NCI-H1105 (cell line): ENCODE measurements at places on chromosomes 4 and X.

GRCh38 chr4:153517159-153517558 is 51.0 kb downstream of the TMEM131L start:
- no peak for DNase-seq

GRCh38 chrX:54991706-54992105 is 2.3 kb downstream of the PFKFB1 start:
- no peak for DNase-seq

DNA sequence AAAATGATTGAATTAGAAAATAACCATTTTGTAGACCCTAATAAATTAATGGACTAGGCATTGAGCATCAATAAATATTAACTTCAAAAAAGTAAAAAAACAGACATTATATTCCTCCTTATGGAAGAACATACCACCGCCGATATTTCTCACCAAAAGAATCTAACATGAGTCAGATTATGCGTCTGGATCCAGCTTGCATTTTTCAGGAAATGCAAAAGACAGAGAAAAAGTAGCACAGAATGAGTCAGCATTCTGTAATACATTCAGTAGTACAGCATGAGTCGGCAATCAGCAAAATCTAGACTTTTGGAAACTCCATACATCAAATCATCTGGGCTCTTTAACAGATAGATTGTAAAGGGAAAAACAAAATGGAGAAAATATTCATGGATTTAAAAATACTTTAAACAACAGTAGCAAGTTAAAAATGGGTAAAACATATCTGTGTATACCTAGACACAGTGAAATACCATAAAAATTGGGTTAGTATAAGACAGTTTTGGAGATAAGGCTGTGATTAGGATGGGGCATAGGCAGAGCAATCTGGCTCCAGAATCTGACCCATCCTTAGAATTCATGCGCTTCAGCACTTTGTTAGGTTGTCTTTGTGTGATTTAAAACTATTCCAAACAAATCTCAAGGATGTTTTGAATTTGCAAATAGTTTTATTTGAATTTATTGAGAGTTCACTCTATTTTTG is 633.0 kb upstream of the FAM241A start:
- DNase-seq: no peak

GRCh38 chrX:110733166-110733565 is 62.5 kb downstream of the CHRDL1 start:
- no peak for DNase-seq

DNA sequence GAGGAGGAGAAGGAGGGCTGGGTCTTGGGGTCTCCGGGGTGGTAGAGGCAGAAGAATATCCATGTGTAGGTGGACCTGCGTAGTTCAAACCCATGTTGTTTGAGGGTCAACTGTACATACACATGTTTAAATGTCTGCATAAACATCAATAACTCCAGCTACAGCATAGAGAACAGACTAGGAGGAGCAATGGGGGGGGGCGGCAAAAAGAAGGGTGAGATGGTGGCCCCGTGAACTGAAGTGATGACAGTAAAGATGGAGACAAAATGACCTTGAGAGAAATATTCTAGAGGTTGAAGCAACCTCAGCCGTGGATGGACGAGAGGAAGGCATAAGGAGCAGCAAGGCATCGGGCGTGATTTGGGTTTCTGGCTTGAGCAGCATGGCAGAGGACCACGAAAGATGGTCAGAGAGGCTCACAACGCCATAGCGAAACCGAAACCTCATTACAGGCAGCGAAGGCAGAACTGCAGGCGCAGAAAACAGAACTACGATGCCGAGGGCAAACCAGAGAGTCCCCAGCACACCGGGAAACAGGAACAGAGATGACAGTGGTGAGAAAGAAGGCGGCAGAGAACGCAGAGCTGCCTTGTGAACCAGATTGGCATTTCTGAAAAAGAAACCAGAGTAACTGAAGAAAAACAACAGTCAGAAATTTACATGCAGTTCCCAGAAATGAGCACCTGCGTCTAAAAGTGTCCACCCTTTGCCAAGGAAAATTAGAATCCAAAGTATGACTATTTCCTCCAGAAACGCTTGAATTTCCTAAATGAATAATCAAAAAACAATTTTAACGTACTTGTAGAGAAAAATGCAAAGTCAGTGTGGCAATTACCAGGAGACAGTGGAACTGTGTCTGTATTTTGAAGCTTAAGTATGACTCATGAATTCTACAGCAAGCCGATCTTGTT is 50.3 kb upstream of the ENPP6 start:
- DNase-seq: no peak

- DNase-seq: no peak
Observed at GRCh38 chr4:22593933-22594332, 78.1 kb upstream of the ADGRA3 start.

- DNase-seq: no peak
Observed at GRCh38 chrX:7069556-7069955, 78.0 kb upstream of the STS start.

DNA sequence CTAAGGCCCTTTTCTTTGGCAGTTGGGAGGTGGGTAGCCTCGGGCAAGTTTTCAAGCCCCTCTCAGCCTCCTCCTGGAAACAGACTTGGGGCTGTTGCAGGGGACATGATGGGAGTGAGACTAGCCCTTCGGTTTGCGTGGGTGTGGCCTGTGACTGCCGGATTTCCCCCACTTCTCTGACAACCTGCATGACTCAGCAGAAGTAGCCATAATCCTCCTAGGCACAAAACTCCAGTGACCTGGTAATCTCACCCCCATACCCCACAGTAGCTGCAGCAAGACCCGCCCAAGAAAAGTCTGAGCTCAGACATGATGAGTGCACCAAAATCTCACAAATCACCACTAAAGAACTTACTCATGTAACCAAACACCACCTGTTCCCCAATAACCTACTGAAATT is 433.7 kb upstream of the AMOT start:
- DNase-seq: no peak

DNA sequence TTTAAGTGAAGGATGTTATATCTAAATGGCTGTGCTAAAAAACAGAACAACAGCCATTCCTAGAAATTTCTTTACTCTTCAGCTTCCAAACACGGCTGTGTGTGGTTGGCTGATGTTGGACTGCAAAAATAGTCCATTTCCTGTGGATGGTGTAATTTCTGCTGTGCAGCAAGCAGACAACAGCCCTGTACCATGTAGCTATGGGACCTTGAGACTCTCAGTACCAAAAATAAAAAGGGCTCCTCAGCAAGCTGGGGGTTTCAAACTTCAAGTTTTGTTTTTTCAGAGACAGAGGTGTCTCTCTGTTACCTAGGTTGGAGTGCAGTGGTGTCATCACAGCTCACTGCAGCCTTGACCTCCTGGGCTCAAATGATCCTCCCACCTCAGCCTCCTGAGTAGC is 18.1 kb downstream of the CD40LG start:
- no peak for DNase-seq

DNA sequence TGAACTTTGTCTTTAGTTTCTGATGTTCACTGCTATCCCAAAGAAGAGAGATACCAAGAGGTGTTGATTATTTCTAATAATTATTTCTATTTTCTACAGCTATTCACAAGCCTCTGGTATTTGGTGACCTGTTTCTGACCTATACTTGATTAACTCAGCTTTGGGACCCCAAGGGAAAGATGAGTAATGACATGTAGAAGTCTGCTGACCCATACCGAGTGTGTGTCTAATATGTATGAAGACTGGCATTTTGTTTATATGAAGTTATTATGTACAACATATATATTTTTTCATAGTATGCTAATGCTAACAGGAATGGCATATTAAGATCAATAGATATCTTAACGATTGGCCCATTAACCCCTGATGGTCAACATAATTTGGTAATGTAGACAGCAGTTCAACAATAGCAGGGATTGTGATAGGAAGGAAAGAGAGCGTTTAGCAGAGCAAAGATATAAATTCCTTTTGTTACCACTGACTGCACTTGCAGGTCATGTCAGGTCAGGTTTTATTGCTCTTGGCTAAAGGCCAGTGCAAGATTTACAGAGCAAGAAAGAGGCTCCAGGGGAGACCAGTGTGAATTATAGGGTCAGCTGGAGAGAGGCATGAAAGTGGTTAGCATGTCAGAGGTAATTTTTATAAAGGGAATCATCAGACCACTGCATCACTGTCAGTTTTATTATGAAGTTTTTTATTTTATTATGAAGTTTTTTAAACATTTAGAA is 94.7 kb upstream of the DIPK2B start:
- DNase-seq: peak; percentile 60

- no peak for DNase-seq
Observed at GRCh38 chr4:113050837-113051236, 1.4 kb downstream of the ANK2 start.

DNA sequence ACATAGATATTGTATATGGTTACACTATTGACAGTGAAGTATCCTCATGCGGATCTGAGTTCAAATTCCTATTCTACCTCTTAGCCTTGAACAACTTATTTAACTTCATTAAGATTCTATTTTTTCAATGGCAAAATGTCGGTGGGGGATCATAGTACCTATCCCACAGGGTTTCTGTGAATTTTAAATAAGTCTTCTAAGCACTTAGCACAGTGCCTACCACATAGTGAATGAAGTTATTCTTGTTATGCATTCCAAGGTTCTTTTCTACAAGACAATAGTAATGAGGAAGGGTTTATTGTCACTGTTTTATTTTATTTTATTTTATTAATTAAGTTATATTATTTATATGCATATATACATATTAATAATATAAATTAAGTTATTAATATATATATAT is 8.8 kb upstream of the ENAM start:
- DNase-seq: no peak

DNA sequence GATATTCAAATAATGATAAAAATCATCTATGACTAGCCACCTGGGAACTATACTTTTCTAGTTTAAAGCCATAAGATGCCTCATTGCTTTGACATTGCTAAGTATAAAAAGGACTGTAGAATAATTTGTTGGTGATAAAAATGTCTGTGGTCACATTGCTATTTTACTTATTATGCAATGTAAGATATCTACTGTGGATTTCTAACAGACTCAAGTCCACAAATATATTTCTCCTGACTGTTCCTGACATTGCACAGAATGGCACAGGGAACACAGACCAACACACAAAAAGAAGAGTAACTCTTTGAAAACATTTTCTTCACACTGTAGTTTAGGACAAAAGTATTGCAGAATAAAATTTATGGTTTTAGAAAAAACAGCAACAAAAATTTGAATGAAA is 2.2 kb upstream of the TMPRSS11E start:
- no peak for DNase-seq

GRCh38 chr4:87720094-87720691 is 70.1 kb downstream of the DMP1 start:
- no peak for DNase-seq

- no peak for DNase-seq
Observed at GRCh38 chrX:44669626-44670025, 127.0 kb upstream of the FUNDC1 start.

GRCh38 chr4:150178161-150178560 is 99.9 kb downstream of the DCLK2 start:
- DNase-seq: no peak

- no peak for DNase-seq
Observed at GRCh38 chr4:117327491-117327890, 242.1 kb upstream of the TRAM1L1 start.

- DNase-seq: no peak
Observed at GRCh38 chrX:9899640-9900111, 67.5 kb upstream of the CLDN34 start.

DNA sequence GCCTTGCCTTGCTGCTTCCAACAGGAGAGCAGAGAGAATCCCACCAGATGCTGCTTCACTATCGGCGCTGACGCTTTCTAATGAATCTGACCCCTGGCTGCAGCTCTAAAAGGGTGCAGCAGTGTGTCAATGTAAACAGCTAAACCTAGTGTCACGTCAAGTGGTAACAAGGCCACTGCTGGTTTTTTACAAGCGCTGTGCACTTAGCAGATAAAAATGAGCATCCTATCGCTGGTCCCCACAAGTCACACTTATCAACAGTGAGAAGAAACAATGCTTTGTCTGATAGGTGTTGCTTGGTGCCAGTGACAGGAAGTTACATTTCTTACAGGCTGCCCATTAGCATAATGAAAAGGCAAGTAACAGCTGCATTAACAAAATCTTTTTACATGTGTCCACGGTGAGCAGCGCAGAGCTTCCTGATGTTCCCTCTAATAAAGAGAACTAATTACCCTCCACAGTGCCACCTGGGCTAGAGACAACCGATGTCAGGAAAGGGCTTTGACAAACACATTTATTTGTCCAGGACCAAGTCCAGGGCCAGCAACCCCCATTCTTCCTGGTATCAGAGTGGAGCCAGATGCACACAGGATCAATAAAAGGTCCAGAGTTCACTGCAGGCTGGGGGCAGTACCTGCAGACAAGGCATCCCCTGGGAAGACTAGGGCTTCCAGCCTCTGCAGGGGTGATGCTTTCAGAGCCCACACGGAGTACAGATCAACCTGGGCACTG is 176.0 kb downstream of the MGST2 start:
- peak; percentile 37 for DNase-seq
